ENCODE measurements at places on chromosomes 1 and 21.

DNA sequence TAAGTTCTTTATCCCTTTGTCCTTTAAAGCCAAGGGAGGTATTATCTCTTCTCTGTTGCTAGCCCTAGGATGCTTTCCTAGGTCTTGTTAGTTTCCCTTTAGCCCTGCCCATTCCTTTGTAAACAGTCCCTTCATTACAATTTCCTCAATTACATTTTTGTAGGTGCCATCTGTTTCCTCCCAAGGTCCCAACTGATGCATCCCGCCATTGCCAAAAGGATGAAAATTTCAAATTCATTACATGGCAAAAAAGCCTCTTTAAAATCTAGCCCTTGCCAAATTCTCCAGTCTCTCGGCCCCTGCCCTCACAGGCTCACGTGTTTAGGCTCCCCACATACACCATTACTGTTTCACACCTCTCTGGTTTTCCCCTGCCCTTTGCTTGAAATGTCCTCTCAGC lies 151.9 kb upstream of the C1orf87 start:
- no peak for DNase-seq

DNA sequence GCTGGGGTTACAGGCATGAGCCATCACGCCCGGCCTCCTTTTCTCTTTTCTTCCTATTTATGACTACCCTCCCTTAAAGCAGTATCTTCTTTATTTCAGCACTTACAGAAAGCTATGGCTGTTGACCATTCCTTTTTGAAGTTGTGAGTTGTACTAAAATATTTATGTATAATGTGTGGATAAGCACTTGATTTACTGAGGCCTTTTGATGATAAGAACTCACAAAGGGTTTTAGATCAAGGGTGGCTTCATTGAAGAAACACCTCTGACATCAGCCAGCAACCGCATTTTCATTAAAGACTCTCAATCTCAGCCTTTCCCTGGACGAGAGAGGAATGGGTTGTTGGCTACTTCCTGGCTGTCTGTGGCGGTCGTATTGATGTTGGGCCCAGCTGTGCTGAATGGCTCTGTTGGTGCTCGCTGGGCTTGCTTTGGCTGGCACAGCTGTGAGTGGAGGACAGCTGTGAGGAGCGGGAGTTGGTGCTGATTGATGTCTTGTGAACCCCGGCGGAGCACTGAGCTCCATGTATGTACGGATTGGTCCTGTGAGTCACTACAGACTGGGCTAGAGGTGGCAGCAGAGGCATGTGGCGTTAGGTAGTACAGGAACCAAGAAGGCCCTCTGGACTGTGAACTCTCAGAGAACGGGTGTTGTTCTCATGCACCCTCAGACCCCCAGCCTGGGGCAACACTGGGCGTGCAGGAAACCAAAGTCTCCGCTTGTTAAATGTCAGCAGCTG lies 208.8 kb downstream of the KIF26B start:
- no peak for DNase-seq

DNA sequence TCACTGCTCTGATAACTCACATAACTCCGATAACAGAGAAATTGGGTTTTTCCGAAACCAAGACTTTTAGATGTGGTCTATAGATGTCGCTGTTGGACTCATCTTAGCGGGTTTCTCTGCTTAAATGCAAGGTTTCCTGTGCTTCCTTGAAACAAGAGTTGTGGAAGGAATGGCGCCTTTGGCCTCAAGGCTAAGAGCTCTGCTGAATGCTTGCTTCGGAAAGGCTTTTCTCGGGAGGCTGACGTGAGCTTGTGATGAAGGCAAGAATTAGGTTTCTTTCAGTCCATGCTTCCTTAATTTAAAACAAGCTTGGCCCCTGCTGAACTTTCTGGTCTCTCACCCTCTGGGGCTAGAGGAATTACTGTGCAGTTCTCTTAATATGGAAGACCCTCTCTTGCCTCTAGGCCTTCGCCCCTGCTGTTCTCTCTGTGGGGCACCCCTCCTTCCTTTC lies 113.5 kb downstream of the MAP3K21 start:
- peak; percentile 47 for DNase-seq

- no peak for DNase-seq
These were observed 138.4 kb downstream of the GLIS1 start for GRCh38 chr1:53600561-53600960.

GRCh38 chr1:119631086-119631432 lies 17.0 kb downstream of the ZNF697 start:
- no peak for DNase-seq

DNA sequence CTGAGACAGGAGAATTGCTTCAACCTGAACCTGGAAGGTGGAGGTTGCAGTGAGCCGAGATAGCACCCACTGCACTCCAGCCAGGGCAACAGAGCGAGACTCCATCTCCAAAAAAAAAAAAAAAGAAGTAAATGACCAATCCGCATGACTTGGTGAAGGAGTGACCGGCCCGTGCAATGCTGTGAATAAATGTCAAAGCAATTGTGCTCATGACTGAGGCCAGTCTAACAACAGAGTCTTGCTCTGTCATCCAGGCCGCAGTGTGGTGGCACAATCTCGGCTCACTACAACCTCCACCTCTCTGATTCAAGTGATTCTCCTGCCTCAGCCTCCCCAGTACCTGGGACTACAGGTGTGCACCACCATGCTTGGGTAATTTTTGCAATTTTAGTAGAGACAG lies 27.8 kb upstream of the SLC19A1 start:
- no peak for DNase-seq

- DNase-seq, result no peak
These were observed 34.7 kb downstream of the CRB1 start for GRCh38 chr1:197302775-197303174.

All from PC-9 (cell line).